ENCODE measurements at places on chromosomes 1 and 21.

GRCh38 chr1:237226177-237226944 lies 184.4 kb downstream of the RYR2 start:
- DNase-seq = no peak

DNA sequence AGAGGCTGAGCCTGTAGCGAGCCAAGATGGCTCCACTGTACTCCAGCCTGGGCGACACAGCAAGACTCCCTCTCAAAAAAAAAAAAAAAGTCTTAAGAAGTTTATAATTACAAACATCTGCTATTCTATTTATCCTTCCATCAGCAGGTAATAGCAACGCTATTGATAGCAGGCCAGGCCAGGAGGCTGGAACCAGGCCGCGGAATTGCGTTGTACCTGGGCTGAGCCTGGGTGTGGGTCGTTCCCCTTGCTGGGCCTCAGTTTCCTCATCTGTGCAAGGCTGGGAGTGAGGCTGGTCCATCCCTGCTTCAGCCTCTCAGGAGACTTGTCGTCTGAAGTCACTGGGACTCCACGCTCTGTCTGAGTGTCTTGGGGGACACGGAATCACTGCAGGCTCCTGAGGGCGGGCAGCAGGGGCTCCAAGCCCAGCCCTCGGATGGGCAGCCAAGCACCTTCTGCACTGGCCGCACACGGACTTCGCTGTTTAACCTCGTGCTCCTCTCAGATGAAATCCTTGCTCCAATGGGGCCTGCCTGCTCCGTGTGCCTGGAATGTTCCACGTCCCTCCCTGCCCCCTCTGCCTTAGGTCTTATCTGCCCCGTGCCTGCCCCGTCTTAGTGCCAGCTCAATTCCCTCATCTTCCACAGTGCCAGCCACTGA lies 103.9 kb upstream of the C1orf174 start:
- DNase-seq = no peak

- no peak for DNase-seq
Measured at GRCh38 chr1:26470878-26471497, 1.3 kb upstream of the HMGN2 start.

GRCh38 chr1:28173151-28173979 lies 3.1 kb downstream of the PTAFR start:
- no peak for DNase-seq

DNA sequence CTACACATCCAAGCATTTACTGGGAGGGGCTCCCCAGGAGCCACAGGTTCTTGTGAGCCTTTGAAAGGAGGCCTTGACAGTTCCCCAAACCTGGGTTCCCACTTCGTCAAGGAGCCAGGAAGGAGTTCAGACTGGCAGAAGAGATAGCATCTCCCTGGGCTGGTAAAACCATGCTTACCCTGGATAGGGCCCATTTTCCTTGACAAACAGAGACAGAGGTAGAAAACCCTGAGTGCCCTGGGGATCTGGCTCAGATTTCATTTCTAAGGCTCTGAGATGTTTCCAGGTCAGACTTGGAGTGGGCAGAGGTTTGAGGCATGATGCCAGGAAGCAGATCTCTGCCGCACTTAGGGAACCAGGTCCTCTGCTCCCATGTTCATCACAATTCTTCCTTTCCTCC lies 2.7 kb downstream of the ETNK2 start:
- DNase-seq = no peak

DNA sequence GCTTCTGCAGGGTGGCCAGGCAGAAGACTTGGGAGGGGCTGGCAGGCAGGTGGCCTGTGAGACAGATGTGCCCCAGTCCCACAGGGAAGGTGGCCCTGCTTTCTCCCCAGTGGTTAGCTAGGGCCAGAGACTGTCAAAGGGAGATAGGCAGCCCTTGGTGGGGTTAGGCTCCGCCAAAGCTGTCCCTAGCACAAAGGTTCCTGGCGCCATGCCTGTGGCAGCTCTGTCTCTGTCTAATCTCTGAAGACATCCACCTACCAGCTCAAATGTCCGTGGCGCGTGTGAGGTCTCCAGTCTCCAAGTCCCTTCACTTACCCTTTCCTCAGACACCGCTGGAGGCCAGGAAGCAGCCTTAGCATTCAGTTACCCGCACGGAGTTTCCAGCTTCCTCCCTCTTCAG lies 17.7 kb downstream of the TCP10L start:
- DNase-seq = no peak

DNA sequence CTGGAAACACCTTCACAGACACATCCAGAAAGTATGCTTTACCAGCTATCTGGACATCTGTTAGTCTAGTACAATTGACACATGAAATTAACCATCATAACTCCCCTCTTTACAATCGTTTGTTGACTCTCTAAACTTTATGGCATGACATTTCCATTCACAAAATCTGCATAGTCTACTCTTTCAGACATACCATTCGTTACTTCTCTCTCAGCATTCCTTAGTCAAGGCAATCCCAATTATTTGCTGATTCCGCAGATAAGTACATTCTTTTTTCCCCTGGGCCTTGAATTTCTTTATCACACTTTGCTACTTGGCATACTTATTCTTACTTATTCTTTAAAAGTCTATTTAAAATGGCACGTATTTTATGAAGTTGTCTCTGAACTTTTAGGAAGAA lies 15.1 kb upstream of the CRB1 start:
- no peak for DNase-seq

GRCh38 chr1:75643460-75643859 lies 32.5 kb upstream of the SLC44A5 start:
- DNase-seq = no peak

DNA sequence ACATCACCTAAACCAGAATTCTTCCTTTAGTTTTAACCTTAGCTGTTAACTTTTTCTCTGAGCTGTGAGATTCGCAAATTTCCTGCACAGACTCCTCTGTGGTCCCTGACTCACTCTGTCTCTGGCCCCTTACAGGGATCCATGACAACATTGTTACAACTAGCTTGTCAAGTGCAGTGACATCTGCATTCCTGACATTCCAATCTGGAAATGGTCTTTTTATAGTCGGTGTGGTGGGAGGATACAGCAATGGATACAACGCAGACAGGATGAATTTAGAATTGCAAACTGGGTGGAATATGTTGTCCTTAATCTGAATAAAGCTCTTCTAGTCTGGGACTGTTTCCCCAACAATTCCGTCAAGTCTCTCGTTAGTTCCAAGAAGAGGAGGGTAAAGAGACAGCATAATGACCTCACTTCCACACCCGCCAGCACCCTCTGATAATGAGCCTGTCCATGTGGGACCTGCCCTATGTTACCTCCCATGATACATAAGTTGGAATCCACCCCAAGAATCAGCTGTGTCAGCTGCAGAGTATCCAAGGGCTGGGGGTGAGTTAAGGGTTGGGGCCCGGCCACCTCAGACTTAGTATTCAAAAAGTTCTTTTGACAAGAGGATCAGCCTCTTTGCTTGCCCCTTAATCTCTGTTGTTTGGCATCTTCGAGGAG lies 49.4 kb downstream of the ILDR2 start:
- no peak for DNase-seq

DNA sequence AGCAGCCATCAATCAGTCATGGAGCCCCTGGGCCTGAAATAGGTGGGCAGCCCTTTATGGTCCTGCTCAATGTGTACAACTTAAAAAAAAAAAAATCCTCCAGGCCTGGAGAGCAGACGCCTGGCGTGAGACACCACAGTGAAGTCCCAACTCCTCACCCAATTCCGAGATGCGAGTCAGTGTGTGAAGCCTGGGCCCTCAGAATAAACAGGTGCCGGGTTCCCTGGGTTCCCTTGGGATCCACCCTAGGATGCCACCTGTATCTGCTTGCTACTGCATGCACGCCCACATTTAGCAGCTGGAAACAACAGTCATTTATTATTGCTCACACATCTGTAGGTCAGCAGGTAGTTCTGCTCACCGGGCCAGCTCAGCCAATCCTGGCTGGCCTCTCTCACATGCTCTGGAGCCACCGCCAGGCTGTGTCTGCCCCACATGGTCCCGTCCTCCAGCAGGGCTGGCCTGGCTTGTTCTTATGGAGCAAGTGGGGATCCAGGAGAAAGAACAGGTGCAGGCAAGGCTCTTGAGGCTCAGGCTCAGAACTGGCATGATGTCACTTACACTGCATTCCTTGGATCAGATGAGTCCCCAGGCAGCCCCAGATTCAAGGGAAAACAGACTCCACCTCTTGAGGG lies 172.7 kb downstream of the NPHP4 start:
- DNase-seq = no peak

DNA sequence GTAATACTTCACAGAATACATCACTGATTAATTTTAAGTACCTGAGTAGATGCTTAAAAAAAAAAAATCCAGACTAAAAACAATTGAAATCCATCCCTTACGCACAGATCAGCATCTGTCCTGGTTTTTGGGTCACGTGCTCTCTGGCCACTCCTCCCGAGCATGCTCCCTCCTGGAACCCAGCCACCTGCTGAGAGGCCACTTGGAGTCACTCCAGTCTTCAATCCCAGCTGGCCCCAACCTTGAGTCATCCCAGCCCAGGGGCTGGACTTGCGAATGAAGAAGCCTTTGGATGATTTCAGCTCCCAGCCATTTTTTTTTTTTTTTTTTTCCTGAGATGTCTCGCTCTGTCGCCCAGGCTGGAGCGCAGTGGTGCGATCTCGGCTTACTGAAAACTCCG lies 8.9 kb downstream of the MAP1LC3C start:
- DNase-seq = no peak

DNA sequence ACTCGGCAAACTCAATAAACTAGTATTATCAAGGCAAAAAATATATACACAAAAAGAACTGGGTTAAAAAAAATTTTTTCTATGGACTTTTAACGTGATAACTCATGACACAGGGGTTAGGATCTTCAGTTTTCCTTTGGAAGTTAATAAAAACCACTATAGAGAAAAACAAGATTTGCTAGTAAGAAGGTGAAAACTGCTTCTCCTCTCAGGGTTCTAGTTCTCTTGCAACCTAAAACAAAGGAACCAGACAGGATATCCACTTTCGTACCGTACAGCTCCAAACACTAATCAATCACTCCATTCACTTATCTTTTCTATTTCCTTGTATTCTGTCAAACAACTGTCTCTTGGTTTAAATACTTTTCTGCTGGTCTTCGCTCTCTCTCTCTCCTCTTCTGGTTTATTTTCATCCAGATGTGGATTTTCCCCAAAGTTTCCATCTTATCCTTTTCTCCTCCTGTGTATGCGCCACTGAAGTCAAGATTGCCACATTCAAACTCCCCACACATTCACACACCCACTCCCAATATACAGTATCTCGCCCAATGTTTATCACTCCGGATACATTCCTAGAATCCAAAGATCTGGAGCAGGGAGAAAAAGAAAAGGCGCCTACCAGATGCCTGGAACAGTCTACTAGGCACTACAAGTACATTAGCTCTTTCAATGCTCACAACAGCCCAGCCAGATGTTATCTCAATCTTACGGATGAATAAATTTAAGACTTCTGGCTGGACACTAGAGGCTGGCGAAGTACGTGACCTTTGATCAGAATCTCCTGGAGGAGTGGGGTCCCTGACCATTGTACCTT lies 775 bp upstream of the PRPF38B start:
- DNase-seq = no peak

DNA sequence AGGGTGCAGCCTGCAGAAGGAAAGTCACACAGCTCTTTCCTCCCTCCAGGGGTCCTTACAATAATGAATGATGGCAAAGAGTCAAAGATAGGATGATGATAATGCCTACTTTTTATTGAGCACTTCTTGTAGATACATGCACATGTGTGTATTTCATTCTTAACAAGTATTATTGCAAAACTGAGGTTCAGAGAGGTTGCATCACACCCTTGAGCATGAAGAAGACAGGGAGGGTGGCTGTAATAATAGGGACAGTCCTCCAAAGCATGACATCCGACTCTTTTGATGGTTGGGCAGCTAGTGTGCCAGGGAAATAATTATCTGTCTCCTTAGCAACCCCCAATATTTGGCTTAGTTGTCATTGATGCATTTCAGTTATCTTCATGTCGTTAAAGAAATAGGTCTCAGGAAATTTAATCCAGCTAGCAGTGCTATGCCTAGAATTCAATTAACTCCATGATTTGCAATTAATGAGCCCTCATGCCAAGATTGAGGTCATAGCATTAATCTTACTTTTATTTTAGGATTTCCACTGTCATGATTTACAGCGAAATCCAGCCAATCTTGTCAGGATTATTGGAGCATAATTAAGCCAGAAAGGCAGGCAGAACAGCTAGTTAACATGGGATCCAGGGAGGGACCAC lies 35.0 kb downstream of the DNAJC6 start:
- DNase-seq = no peak

DNA sequence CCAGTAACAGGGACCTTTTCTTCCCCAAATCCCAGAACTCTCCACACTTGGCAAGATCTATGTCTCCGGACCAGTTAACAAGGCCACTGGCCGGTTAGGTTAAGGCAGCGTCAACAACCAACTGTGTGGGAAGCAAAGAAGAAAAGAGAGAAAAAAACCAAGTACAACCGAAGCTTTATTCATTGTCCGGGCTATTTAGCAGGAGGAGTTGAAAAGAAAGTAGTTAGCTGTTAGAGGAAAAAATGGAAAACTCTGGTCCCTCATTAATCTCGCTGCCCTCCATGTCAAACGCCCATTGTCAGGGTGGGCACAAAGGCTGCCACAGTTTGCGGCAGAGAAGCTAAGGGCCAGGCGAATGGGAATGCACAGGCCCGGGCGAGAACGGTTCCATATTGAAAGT lies 49.3 kb upstream of the GRIK3 start:
- DNase-seq = no peak

GRCh38 chr1:228850141-228851100 lies 115.1 kb downstream of the RHOU start:
- no peak for DNase-seq

- no peak for DNase-seq
Measured at GRCh38 chr1:242425232-242425631, 99.3 kb downstream of the PLD5 start.

DNA sequence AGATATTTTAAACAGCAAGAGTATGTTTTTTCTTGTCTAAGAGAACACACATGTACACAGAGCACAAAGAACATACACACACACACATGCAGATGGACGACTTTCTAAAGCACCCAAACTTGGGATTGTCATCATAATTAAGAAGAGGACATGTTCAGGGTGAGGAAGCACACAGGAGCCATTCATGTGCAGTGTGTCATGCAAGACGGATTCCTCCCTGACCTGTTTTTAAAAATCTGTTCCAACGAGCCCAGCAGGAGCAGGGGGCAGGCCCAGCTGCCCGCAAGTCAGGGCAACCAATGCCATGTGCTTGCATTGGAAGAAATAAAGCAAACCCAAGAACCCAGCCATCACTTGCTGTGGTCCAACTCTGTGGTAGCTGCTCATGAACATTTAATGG lies 167.3 kb upstream of the ZNF644 start:
- no peak for DNase-seq

DNA sequence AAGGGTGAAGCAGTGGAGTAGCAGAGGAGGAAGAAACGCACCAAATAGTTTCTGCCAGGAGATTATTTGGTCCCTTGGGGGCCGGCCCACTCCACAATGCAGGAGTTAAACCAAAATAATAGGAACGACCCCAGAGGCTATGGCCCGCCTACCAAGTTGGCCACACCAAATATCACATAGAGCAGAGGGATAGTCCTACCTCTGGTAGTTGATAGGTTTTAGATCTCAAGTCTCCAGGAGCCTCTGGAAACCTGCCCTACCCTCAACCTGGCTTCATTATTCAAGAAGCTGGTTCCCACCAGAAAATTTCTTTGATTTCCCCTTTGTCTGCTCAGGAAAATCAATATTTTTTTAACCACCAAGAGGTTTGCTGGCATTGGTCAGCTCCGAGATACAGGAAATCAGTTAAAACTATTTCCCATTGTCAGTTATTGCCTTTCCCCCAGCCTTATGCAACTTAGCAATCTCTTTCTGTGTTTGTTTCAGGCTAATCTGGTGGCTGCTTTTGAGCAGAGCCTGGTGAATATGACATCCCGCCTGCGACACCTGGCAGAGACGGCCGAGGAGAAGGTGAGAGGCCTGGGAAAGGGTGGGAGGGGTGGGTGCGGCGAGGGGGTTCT lies 35.5 kb upstream of the IPO9 start:
- no peak for DNase-seq
